Activated CD8-positive, alpha-beta memory T cell treated with anti-CD3 and anti-CD28 coated beads for 4 hours (primary cell): ENCODE measurements at places on chromosomes 5 and 9.

DNA sequence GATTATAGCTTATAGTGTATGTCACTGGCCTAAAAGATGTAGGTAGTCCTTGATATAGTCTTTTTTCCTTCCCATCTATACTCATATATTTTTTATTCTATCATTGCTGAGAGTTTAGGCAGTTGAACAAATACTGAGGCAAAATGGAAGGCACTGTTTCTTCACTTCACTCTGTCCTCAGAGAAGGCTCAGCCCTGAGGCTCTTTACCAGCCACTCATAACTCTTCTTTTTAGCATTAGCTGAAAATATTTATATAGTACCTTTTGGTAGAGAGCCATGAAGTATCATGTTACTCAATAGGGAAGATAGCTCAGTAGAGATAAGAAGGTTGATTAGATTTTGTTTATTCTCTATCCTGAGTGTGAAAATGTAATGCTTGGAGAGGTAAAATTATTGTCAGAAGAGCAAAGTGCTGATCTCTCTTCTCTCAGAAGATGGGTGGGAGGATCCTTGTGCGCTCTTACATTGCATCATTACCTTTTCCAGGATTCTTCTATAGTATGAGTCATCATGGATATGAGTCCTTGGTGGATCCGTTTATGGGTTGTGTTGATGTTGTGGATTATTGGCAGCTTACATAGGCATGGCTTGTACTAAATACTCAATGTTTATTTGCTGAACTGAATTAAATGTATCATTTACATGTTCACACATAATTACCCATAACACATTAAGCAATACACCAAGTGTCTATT lies 88.1 kb downstream of the ANXA1 start:
- no peak for DNase-seq

- DNase-seq: peak; percentile 82
These were observed at the start of the genes SMIM27 and TOPORS for GRCh38 chr9:32552172-32552872. SMIM27 (plus strand) TSS chr9:32552327; CDS start chr9:32552435, 108 bp downstream. TOPORS (minus strand) TSS chr9:32552586; CDS start chr9:32552436, 150 bp downstream.

- DNase-seq: no peak
These were observed 28.7 kb downstream of the CDKN2A start for GRCh38 chr9:21965401-21965951.

- no peak for DNase-seq
These were observed 93.7 kb downstream of the JAKMIP2 start for GRCh38 chr5:147688656-147689356.

- DNase-seq: no peak
These were observed 271.7 kb upstream of the TLE4 start for GRCh38 chr9:79300068-79300467.

- no peak for DNase-seq
These were observed 9.4 kb upstream of the BOD1 start for GRCh38 chr5:173625673-173626504.

GRCh38 chr5:34486160-34486848 lies 169.8 kb upstream of the RAI14 start:
- DNase-seq: no peak

GRCh38 chr5:138944527-138945322 lies 69.6 kb upstream of the LRRTM2 start:
- DNase-seq: no peak

GRCh38 chr9:98287384-98287783 lies 31.9 kb upstream of the TBC1D2 start:
- DNase-seq: no peak

DNA sequence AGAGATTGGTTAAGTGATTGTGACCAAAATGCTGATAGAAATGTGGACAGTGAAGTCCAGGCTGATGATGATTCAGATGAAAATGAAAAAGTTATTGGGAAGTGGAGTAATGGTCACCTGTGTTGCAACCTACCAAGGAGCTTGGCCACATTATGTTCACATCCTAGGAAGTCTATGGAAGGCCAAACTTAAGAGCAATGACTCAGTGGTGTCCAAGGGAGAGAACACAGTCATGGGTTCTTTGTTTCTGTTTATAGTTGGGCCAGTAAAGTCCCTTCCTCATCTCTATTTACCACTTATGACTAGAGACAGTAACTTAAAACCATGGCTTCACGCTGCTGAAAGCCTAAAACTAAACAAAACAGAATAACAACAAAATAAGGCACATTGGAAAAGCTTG lies 555.3 kb upstream of the DAB2 start:
- no peak for DNase-seq

DNA sequence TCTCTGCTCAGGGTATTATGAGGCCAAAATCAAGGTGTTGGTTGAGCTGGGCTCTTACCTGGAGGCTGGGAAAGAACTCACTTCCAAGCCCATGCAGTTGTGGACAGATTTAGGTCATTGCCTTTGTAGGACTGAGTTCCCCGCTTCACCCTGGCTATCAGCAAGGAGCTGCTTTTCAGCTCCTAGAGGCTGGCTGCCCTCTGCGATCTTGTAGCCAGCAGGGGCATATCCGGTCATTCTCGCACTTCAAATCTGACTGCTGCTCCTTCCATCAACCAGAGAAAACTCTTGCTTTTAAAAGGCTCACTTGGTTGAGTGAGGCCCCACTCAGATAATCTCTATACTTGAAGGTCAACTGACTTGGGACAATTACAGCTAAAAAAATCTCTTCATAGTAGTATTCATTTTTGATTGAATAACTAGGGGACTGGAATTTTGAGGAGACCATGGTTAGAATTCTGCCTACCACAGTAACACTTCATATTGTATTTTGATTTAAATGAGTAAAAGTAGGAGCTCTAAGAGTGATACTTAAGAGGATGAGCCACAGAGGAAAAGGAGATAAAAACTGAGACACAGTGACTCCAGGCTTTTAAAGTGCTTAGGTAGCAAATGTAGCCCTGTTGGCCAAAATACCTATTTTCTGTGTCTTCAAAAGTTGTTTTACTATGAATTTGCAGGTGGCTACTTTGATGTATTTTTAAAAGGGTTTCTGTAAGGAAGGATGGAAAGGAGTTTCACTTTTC lies 137.4 kb downstream of the CD180 start:
- no peak for DNase-seq

- no peak for DNase-seq
These were observed 141.8 kb downstream of the DOCK2 start for GRCh38 chr5:169778622-169779596.

DNA sequence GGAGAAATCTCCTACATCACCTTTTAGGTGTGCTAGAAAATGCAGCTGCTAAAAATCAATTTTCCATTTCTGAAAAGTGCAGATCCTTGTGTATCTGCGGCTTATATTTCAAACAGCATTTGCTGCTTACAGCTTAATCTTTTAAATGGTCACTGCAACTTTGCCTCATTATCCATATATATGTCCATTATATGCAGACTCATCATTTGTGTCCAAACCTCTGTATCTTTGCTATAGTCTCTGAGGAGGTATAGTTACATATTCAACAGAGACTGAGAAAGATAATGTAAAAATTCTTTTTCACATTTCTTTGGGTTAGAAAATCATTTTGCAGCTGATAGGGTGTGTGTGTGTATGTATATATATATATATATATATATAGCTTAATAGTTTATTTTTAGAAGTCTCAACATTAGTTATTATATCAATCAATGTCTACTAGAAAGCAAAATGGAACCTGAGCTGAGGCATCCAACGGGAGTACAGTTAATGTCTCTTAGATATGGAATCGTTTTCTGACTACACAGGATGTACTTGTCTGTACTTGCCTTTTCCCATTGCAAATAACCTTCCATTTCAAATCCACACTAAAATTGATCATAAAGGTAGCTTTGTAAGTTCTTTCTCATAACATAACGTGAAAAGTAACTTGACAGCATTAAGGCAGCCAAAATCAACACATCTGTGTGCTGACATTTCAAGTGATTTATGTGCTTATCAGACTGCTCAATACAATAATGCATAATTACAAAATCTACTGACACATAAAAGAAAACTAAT lies 267.0 kb upstream of the HAPLN1 start:
- no peak for DNase-seq

DNA sequence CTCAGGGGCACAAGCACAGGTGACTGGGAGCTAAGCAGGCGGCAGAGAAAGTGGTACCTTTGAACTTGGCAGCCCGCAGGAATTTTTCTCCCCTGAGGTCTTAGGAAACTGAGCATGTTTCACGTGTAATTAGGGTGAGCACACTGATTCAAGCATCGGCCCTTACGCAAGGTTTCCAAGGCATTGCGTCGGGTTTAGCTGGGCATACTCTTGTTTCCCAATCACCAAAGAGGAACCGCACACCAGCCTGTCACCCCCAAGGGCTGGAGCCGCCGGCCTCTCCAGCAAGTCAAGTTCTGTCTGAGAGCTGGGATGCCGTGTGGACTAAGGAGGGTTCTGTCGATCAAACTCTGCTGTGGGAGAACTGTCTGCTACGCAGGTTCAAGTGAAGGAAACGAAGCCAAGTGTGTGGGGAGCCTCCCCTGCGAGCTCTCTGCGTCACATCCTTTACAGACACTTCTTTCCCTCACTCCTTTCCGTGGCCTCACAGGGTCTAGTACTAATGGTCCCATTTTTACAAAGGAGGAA lies 53.0 kb downstream of the ERGIC1 start:
- DNase-seq: no peak

GRCh38 chr9:5553211-5553610 lies 42.9 kb downstream of the PDCD1LG2 start:
- no peak for DNase-seq

DNA sequence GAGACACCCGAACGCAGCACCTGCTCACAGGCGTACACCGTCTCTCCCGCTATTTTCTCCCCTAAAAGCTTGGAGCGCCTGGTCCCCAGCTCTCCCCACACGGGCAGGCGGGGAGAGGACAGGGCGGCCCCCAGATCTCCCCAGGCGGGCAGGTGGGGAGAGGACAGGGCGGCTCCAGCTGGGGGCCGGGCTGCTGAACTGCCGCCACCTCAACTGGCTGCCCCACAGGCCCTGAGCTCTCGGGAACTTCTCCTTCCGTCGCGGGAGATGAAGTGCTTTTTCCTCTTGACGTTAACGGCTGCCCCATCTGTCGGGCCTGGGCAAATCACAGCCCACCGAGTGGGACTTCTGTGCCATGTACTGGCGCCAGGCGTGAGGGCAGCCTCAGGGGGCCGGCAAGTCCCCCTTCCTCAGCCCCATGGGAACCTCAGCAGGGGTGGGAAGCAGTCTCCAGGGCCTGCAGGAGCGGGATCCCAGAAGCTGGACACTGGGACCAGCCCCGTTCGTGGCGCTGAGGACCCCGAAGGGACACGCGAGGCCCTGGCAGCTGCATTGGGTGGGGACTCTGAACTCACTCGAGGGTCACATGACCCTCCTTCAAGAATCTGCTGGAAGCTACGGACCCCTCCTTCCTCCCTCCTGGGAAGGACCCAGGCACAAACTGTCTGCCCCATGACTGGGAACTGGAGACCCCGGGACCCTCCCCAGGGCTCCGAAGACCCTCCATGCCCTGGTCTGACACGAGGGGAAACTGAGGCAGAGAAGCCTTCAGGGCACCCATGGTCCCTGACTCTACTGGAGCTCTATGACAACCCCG lies 5.7 kb upstream of the EGFL7 start:
- DNase-seq: no peak

DNA sequence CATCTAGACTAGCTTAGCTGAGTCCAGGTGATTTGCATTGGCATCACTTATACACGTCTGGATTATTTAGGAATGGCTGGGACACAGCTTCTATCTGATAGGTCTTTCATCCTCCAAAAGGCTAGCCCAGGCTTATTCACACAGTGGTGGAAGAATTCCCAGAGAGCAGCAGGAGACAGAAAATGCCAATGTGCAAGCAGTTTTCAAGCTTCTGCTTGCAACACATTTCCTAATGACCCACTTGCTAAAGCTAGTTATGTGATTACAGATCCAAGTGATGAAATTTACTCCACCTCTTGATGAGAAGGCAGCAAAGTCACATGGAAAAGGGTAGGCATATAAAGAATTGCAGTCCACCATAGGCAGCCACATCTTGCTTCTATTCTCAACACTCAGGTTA lies 44.2 kb upstream of the MAST4 start:
- no peak for DNase-seq

- no peak for DNase-seq
These were observed 186.5 kb upstream of the ANKRD55 start for GRCh38 chr5:56419667-56420066.

- no peak for DNase-seq
These were observed 363.6 kb downstream of the ANXA1 start for GRCh38 chr9:73515216-73515615.

DNA sequence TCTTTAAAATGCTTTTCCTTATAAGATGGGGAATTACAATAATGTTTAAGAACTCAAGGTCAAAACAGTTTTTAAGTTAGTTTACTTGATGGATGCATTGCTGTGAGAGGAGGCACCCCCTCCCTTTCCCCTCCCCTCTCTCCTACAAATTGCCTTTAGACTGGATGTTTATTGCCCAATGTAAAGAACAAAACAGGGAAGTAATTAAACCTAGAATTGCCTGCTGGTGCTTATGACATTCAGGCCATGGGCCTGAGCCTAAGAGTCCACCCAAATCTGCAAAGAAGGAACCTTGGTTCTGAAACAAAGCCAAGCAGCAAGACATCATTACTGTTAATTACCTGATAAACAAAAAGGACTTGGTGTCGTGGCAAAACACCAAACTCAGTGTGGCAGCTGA lies 630.3 kb downstream of the ISL1 start:
- DNase-seq: no peak

GRCh38 chr5:149679876-149680809 lies 50.0 kb upstream of the PPARGC1B start:
- DNase-seq: no peak

DNA sequence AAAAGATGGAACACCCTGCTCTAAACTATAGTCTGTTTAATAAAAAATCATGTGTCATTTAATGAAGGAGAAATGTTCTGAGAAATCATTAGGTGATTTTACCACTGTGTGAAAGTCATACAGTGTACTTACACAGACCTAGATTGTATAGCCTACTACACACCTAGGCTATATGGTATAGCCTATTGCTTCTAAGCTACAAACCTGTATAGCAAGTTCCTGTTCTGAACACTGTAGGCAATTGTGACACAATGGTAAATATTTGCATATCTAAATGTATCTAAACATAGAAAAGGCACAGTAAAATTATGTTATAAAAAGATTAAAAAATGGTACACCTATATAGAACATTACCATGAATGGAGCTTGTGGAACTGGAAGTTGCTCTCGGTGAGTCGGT lies 40.6 kb downstream of the EFNA5 start:
- no peak for DNase-seq

DNA sequence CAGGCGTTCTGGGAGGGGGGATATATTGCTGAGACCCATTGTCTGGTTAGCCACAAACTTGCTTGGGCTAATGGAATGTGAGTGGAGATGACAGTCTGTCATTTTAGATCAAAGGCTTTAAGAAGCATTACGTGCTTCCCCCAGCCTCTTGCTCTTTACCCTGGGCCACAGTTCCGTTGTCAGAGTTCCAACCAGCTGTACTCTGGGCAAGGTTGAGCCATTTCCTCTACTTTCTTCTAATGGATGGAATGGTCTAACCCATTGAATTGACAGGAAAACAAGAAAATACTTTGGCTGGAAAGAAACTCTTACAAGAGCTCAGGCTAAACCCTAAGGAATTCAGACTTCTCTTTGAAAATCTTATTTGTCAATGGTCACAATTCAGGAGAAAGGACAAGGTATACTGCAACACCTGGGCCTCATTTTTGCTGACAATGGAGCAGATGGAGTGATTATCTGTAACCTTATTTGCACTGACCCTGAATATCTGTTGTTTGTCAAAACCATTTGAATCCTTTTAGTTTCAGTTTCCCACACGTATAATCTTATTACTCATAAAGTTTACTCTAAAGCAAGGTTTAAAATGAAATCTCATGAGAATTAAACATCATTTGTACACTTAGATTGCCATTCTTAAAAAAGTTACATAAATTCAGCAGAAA lies 231.4 kb downstream of the PDE4D start:
- DNase-seq: no peak

GRCh38 chr5:129204525-129204924 lies 110.0 kb downstream of the ISOC1 start:
- no peak for DNase-seq

GRCh38 chr9:74696520-74696919 lies 191.2 kb downstream of the TRPM6 start:
- DNase-seq: no peak
